Posterior vena cava (tissue), 2 donors: ENCODE measurements at places on chromosomes 16 and 17. TPM values are rescaled to one million over a fixed set of nuclear protein-coding genes. Genes with fewer than 3 reads are reported as not detected.

GRCh38 chr16:63967966-63968365, 1153.9 kb downstream of the CDH11 start:
- DNase-seq: no peak

- no peak for DNase-seq
These were observed 663 bp downstream of the PRR35 start for GRCh38 chr16:560701-561412.

DNA sequence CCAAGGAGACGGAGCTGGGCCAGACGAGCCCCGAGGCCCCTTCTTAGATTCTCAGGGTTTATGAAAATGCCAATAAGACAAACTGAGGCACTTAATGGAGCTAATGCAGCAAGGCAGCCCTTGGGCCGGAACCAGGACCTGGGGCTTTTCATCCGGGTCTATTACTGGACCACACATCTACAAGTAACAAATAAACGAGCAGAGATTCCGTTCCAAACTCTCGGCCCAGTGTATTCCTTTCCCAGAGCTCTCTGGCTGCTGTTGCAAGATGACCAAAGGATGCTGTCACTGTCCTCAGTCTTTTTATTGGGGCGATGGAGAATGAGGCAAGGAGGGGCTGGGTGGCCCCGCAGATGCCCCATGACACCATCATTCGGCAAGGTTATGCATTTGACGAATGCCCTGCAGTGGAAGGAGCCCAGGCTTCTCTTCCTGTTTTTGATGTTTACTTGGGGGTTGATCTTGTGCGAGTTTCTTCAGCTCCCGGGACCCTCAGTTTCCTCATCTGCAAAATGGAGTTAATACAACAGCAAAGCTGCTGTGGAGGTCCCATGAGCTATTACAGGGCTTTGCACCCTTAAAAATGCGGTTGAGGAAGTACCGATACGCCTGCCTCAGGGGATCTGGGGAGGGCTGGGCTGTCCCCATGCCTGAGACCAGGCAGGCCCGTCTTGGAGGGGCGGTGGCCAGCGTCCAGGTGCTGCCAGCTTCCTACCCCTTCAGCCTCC, 1.1 kb upstream of the NTN1 start:
- peak; percentile 40 for DNase-seq

DNA sequence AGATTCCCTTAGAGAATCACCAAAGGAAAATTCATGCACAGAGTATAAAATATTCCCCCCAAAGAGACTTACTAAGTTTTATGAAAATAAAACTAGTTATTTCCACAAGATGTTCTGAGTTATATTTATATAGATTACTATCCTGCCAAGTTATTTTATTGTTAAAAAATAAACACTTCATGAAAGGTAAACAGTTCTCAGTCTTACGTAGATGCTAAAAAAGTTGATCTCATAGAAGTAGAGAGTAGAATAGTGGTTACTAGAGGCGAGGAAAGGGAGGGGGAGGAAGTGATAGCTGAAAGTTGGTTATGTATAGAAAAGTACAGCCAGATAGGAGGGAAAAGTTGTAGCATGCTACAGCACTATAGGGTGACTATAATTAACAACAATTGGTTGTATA, 65.2 kb downstream of the USP32 start:
- DNase-seq: no peak

GRCh38 chr17:43998552-43998951, 5.9 kb upstream of the NAGS start:
- no peak for DNase-seq

GRCh38 chr17:78957128-78957527, 22.6 kb downstream of the LGALS3BP start:
- DNase-seq: no peak

- peak; percentile 88 for DNase-seq
These were observed 23.7 kb downstream of the LASP1 start for GRCh38 chr17:38893607-38894006.

GRCh38 chr17:81380131-81380530, 15.1 kb upstream of the BAHCC1 start:
- no peak for DNase-seq

DNA sequence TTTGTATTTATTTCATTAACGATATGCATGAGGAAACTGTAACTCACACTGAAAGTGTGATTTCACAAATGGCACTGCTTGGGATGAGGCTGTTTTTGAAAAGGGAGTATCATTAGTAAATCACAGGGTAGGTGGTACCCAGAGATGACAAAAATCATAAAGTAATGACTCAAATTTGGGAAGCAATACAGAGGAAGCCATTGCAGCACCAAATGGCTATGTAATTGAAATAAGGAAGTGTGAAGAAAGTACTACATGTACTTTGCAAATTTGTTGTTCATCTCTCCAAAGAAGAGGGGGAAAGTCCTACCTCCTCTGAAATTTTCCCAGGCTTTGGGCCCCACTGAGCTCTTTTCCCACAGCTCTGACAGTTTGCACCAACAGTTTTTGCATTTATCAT, 12.3 kb upstream of the ABCC12 start:
- no peak for DNase-seq

- no peak for DNase-seq
These were observed 19.9 kb downstream of the MAF start for GRCh38 chr16:79580453-79581191.

DNA sequence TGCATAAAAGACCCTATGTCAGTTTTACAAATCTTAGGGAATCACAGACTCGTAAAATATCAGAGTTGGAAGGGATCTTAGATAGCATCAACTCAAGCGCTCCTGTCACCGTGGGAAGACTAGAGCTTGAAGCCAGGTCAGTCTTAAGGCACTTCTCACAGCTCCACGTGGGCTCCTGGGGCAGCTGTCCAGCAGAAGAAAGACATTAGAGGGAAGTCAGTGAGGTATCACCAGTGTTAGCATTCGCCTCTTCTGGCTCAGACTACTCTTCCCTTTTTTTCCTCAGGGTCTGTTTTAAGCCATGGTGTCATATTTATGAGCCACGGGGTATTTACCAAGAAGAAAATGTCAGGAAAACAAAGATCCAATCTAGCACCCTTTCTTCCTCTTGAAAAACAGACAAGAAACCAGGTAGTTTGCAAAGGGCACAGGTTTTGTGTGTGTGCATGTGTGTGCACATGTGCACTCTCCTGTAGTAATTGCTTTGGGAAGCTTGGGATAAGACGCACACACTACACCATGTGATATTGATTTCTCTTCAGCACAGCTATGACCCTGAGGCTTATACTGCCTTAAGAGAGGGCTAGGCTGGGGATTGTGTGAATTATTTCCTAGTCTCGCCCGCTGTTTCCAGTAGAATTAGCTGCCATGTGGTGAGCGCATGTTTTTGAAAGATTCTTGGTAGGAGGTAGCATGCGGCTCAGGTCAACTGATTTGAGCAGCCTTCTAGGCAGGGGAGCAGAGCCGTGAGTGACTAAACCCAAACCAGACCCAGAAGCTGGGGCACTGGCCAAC, 61.0 kb upstream of the ELAC2 start:
- DNase-seq: no peak

DNA sequence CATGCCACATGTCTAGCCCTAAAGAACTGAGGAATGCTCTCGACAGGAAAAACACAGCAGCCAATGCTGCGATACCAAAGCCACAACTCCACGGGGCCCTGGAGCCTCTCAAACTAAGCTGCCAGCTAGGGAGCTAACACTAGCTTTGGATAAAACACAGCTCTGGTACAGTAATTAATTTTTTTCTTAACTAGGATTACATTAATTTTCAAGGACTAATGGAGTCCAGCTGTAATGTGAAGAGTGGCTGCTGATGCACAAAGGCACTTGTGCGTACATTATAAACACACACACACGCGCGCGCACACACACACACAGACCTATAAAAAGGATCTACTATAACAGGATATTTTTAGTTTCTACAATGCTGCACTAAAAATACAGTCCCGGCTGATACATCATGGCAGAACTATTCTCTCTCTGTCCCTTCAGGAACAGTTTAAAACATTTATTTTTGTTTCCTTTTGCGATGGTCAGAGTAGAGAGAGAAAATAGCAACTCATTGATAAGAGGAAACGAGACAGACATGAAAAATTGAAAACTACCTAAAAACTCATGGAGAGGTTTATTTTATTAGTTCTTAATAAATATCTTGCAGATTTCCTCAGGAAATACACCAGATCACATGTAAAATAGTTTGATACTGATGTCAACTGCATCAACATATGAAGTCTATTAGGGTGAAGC, 88.5 kb downstream of the SMG6 start:
- DNase-seq: no peak

- DNase-seq: no peak
These were observed 26.6 kb upstream of the NLRP1 start for GRCh38 chr17:5610956-5611355.

DNA sequence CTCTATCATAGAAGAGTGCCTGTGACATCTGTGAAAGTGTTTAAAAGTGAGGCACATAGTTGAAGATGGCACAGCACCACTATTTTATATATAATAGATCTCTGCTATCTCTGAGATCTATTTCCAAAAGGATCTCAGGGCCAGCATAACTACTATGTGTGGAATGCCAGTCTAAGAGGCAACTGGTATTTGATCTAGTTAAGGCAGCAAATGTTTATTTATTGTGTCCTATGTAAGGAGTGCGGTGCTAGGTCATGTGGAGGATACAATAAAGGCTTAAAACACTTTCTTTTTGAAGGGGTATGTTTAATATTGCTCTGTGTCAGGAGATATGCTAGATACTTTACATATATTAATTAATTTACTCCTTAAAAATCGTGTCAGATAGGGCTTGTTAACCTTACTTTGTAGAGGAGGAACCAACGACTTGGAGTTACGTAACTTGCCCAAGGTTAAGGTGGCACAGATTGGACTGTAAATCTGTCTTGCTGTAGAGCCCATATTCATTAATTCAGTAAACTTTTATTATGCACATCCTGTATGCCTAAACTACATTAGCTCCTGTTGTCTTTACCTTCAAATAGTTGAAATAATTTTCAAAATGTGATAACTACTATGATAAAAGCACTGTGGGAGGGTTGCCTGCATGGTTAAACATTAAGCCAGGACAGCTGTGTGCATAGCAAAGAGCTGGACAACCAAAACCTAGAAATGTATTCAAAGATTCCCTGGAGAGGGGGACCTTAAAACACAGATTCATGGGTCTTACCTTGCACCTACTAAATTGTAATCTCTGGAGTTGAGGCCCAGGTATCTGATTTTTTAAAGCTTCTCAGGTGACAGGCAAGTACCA, 83.3 kb downstream of the NLK start:
- DNase-seq: no peak

DNA sequence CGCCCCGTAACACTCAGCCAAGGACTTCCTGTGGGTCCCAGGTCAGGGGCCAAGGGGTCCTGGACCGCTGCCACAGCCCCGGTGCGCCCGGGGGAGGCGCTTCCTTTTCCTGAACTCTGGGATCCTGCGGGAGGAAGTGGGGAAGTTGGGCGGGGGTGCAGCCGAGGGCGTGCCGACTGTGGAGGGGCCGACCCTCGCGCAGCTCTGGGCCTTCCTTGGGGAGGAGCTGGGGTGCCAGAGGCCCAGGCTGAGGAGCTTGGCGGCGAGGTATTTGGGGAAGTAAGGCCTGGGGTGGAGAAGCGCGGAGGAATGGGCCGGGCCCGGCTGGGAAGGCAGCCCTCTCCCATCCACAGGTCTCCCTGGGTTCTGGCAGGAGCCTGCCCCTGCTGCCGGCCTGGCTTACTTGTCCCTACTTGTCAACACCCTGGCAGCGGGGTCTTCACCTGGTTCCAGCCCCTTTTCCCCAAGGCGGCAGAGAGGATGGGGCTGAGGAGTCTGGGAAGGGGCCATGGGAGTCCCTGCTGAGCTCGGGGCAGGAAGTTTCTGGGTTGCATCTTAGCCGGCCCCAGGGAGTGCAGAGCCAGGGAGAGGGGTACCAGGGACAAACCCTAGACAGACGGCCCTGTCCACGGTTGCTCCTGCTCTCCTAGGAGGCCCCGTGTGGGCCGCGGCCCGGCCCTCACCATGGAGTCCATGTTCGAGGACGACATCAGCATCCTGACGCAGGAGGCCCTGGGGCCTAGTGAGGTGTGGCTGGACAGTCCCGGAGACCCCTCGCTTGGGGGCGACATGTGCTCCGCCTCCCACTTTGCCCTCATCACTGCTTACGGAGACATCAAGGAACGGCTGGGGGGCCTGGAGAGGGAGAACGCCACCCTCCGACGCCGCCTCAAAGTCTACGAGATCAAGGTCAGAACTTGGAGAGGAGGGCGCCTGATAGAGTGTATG, 1.7 kb downstream of the TBKBP1 start:
- peak; percentile 90 for DNase-seq

GRCh38 chr16:74717367-74717766, 16.7 kb upstream of the MLKL start:
- DNase-seq: no peak

- DNase-seq: no peak
These were observed 1.6 kb downstream of the BAHCC1 start for GRCh38 chr17:81396722-81397313.

GRCh38 chr16:69906838-69907401, 44.2 kb upstream of the CLEC18A start:
- DNase-seq: no peak

DNA sequence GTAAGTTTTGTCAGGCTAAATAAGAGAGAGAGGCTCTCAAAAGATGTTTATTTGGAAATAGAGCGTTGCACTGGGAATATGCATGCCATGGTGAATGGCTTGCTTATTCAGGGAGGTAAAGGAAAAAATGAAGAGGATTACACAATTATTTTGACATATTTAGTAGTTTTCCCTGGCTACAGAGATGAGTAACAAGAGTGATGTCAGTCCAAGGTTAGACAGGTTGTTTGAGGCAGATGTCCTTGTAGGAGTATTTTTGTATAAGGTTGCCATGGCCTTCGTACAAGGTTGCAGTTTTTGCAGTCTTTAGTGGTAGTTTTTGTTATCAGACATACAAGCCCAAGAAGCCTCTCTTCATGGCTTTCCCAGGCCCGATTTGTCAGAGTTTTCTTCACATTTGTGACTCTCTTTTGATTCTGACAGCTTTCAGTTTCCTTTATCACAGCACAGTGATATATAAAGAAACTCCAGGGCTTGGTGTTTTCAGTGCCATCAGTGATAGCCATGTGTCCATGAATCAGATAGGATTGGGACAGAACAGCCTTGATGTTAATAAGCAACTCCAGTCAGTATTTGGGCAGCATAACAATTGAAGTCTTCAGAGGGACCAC, 18.7 kb upstream of the LGALS9 start:
- DNase-seq: no peak

DNA sequence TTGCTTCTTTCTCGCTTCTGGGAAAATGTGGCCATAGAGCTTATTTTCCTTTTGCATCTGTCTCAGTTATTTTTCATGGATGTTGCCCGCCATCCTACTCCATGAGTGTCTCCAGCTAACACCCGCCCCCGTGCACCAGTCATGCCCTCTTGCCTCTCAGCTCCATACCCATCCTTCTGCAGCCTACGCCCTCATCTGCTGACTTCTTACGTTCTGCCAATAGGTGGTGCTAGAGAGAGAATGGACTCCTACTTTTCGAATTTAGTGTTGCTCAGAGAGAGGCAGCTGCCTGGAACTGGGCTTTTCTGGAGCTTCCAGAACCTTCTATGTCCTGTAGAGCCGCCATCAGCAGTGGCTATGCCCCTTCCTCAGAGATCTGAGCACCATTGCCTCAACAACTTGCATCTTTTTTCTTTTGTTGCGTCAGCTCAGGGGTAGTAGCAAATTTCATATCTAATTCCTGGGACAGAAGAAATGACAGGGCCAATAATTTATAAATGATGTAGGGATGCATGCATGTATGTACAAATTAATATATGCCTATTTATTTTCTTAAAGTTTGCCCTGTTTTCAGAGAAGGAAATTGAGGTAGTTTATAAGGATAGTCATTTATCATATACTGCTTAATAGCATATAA, 119.7 kb upstream of the MYOCD start:
- DNase-seq: no peak

- peak; percentile 13 for DNase-seq
These were observed 24.3 kb downstream of the CENPV start for GRCh38 chr17:16328997-16329396.

SLC38A8 gene
- not detected for total RNA-seq

CCL16 gene
- 0.69 TPM for total RNA-seq

OR3A3 gene
- total RNA-seq: not detected

CACNG5 gene
- not detected for total RNA-seq

FADS6 gene
- total RNA-seq: not detected

MIF4GD gene
- 25.2 TPM for total RNA-seq
